Natural killer cell treated with Interleukin-12 subunit alpha and Interleukin-12 subunit beta and Interleukin-15 and Interleukin-18, amount 100 ng/mL, for 72 hours (primary cell): ENCODE measurements at places on chromosomes 13 and 19. TPM values are rescaled to one million over a fixed set of nuclear protein-coding genes. Genes with fewer than 3 reads are reported as not detected.
A peak's percentile ranks its signal among the peaks of the same experiment; 100 is the strongest.

GRCh38 chr13:31588893-31589292, 150.4 kb upstream of the RXFP2 start:
- H3K36me3 ChIP-seq = no peaks in the 10 kb centered on the region
- H3K4me3 ChIP-seq = no peak overlapping the region

GRCh38 chr19:13012690-13013608, 17.7 kb downstream of the NFIX start:
- H3K27me3 ChIP-seq = peaks cover 51% of the 10 kb centered on the region
- peak overlapping the region; percentile 73 for H3K27ac ChIP-seq
- H3K4me3 ChIP-seq = peak overlapping the region; percentile 68
- DNase-seq = peak; percentile 78
- peaks cover 24% of the 10 kb centered on the region for H3K4me1 ChIP-seq

DNA sequence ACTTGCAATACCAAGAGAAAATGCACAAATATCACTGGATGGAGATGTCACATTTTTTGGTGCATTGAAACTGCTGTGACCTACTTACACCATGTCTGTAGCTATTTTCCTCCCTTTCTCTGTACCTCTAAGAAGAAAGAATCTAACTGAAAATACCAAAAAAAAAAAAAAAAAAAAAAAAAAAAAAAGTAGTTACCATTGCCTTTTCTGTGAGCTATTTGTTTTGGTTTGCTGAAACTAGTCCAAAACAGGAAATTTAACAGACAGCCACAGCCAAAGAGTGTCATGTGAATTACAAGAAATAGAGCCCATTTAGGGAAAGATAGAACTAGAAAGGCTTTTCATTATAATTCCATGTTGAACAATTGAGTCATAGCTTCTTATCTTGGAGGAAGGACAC, 37.3 kb downstream of the TNFSF13B start:
- peaks cover 4% of the 10 kb centered on the region for H3K36me3 ChIP-seq
- DNase-seq = no peak
- H3K27me3 ChIP-seq = no peaks in the 10 kb centered on the region

Gene KLK3
- total RNA-seq = not detected

Gene FUT6
- total RNA-seq = not detected

Gene CYP2F1
- total RNA-seq = not detected

- no peaks in the 10 kb centered on the region for H3K27me3 ChIP-seq
- H3K4me3 ChIP-seq = no peak overlapping the region
- DNase-seq = no peak
These were observed 463.7 kb upstream of the NBEA start for GRCh38 chr13:34478376-34478775.

Gene CDC16
- total RNA-seq = 60.5 TPM

Gene SYCN
- total RNA-seq = not detected
